ENCODE measurements at places on chromosomes 13 and 19. TPM values are rescaled to one million over a fixed set of nuclear protein-coding genes. Genes with fewer than 3 reads are reported as not detected.

DNA sequence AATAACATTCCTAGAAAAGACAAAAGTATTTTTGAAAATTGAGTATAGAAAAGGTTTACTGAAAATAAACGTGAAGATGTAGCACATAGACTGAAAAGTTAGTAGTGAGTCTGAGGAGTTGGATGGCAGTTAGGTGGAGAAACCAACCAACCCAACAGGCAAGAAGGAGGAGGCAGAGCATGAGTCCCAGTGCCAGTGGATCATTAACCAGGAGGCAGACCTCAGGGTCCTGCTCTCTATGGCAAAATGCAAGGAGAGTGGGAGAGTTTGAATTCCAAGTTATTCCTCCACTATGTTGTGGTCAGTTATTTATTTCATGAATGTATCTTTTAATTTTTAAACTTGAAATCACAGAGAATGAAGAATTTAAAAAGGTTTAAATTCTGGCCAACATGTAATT is 446.4 kb downstream of the GPC6 start:
- no peak for DNase-seq

DNA sequence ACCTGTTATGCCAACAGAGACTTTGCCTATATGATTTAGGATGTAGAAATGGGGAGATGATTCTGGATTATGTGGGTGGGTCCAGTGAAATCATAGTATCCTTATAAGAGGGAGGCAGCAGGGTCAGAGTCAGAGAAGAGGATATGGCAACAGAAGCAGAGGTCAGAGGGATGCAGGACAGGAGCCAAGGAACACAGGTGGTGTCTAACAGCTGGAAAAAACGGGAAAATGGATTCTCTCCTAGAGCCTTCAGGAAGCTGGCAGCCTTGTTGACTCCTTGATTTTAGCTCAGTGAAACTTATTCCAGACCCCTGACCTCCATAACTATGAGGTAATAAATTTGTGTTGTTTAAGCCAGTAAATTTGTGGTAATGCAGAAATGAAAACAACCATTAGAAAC is 28.8 kb upstream of the OXGR1 start:
- DNase-seq: no peak

DNA sequence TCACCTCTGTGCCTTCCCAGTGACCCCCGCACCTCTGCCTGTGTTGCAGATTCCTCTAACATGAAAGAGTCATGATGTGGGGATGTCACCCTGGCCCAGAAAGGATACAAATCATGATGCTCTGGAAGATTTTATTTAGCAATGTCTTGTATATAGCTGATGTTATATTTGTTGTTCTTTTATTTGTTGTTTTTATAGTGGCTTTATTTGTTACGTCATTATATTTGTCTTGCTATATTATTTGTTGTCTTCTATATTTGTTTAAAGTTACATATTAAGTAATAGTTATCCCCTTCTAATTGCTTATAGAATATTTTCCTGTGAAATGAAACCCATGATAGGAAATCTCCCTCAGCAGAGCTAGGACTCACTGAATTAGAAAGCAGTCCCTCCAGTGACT is 1149.2 kb downstream of the UQCRFS1 start:
- DNase-seq: no peak

DNA sequence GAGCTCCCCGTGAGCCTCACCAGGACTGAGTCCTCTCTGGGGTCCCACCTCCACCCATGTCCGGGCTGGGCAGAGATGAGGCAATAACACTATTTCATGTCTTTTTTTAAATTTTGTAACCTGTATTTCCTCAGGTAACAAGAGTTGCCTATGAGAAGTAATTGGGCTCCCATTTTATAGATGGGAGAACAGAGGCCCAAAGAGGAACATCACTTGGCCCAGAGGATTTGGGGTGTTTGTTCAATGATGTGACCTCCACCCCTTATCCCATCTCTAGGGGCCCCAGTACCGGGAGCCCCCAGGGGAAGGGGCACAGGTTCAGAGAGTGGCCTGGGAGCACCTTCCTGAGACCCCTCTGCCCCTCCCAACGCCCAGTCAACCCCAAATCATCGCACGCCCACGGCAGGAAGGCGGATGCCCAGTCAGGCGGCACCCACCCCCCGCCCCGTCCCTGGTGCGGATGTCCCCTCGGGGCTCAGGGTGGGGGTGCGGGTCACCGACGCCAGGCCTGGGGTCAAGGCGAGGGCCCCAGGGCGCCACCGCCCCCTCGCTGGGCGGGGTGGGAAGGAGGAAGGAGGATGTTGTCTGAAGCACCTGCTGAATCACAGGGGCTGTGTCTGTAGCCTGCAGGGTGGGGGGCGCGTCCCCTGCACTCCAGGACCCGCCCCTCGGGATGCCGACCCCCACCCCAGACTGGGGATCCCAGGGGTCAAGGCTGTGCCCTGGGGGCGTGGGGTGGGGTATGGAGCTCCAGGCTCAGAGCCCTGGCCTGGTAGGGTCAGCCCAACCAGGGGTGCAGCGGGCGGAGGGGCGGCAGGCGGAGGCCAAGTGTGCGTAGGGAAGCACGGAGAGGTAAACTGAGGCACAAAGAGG is 9.0 kb upstream of the CIRBP start:
- DNase-seq: no peak

DNA sequence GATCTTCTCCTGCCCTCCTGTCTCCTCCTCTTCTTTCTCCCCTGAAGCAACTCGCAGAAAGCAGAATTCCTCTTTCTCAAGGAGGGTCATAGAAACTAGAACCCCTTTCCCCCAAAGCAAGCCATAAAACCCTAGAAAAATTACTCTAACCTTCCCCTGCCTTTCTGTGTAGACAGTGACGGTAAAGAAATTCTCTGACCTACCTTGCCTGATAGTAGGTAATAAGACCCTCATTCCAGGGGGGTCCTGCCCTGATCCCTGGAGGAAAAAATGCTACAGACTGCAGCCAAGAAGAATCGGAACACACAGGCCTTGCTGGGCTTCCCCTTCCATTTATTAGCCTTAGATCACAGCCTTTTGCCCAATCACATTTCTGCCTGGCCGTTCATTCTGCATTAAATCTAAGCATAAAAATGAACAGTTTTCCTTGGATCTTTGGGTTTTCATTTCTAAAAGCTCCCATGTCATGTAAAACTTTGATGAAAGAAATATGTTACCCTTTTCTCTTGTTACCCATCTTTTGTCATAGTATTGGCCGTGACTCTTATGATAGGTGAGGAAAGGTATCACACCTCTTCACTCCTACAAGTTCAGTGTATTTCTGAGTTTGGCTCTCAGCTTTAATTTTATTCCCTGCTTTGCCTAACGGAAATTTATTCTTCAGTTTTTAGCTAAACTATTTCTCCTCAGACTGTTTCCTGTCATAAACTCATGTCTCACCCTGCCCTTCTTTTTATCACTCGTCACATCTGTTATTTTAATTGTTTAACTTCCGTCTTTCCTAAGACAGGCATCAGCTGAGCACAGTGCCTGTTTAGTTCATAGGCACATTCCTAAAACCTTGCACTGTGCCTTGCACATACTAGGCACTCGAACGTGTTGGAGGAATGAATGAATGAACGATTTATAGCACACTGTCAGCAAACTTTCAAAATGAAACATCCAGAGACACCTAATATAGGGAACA is 20.4 kb upstream of the CPB2 start:
- no peak for DNase-seq

- DNase-seq: no peak
Observed at GRCh38 chr13:47656651-47657050, 344.4 kb downstream of the SUCLA2 start.

DNA sequence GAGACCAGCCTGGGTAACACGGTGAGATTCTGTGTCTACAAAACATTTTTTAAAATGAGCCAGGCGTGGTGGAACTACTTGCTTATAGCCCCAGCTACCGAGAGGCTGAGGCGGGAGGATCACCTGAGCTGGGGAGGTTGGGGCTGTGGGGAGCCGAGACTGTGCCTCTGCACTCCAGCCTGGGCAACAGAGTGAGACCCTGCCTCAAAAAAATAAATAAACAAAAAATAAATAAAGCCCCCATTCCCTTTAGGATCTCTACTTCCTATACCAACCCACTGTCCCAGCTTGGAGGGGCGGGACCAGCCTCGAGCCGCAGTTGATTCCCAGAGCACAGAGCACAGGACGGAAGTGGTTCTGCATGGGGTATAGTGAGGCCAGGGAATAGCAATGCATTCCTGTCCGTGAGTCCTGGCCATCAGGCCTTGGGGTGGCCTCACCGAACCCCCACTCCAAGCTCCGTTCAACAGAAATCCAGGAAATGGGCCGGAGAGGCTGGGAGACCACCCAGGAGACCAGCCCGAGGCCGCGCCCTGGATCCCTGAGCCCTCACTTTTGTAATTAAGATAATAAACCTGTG is 4.9 kb upstream of the PTBP1 start:
- peak; percentile 54 for DNase-seq

GRCh38 chr19:2060884-2061494 is 9.9 kb upstream of the MKNK2 start:
- DNase-seq: peak; percentile 71

GRCh38 chr19:55467236-55468053 is 2.9 kb upstream of the C19orf85 start:
- peak; percentile 46 for DNase-seq

- DNase-seq: no peak
Observed at GRCh38 chr13:50450279-50450678, 393.2 kb downstream of the DLEU7 start.

- DNase-seq: no peak
Observed at GRCh38 chr19:54662730-54663129, at the start of gene LILRB4. TSS of gene LILRB4 (plus strand) at chr19:54662985. CDS start at chr19:54663034, 49 bp downstream.

- no peak for DNase-seq
Observed at GRCh38 chr19:13363954-13364353, 142.3 kb downstream of the CACNA1A start.

GRCh38 chr13:86601351-86601750 is 802.1 kb upstream of the SLITRK6 start:
- DNase-seq: no peak

GRCh38 chr19:31804668-31805067 is 455.4 kb upstream of the TSHZ3 start:
- no peak for DNase-seq

DNA sequence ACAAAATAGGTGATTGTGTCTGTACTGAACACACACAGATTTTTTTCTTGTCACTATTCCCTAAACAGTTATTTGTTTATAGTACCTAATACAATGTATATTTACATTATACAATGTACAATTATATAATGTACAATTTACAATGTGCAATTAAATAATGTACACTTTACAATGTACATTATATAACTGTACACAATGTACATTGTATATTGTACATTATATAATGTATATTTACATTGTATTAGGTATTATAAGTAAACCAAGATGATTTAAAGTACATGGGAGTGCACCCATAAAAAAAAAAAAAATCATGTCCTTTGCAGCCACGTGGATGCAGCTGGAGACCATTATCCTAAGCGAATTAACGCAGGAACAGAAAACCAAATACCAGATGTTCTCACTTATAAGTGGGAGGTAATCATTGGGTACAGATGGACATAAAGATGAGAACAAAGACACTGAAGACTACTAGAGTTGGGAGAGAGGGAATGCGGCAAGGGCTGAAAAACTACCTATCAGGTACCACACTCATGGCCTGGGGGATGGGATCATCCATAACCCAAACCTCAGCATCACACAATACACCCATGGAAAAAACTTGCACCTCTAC is 68.1 kb downstream of the ABCC4 start:
- no peak for DNase-seq

DNA sequence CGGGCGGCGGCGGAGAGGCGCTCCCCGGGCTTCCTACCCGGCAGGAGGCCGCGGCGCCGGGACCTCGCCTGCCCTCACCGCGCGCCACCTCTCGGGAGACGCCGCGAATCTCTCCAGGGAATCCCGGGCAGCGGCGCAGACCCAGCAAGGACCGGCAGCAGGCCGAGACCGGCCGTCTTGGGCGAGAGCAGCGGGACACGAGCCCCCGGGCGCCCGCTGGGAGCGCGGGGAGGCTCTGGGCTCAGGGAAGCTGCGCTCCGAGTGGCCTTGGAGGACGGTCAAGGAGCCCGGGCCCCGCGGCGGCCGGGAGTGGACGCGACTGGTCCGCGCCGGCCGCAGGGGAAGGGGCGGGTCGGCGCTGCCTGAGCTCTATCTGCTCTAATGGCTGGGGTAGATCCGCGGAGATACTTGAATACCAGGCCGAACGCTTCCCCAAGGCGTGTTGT is 14.7 kb downstream of the CDX2 start:
- DNase-seq: no peak

GRCh38 chr19:30689474-30689873 is 317.3 kb downstream of the ZNF536 start:
- no peak for DNase-seq

GRCh38 chr19:47381653-47382279 is 32.7 kb downstream of the DHX34 start:
- DNase-seq: no peak

GRCh38 chr19:13850910-13851733 is 25.8 kb upstream of the NANOS3 start:
- DNase-seq: peak; percentile 100

DNA sequence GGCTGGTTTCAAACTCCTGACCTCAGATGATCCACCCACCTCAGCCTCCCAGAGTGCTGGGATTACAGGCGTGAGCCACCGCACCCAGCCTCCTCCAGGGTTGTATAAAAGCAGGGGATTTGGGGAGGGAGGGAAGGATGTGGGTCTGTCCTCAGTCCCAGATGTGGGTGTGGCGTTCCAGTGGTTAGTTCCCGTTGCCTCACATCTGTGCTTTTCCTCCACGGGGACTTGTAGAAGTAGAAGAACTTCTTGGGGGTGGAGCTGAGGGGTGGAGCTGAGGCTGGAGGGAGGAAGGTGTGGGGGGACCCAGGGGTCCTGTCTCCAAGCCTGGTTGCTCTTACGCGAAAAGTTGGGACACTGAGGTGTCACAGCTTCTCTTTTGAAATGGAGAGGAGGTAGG is 514 bp upstream of the MCEMP1 start:
- no peak for DNase-seq

- no peak for DNase-seq
Observed at GRCh38 chr13:34779171-34779570, 162.9 kb upstream of the NBEA start.

DNA sequence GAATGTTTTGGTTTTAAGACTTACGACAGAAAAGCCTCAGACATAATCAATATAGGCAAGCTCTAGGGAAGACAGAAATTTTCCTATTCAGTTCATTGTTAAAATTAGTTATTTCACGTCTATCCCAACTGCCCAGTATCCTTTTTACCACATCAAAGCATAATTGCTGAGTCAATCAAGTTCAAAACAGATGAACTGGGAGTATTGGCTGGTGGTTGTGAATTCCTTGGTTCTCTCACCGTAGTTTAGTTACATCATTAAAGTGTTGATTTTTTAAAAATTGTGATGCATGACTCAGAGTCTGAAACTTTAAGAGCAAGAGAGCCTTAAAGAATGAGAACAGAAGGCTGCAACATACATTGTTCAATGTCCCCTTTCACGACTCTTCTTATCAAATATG is 143.3 kb upstream of the FREM2 start:
- no peak for DNase-seq

GRCh38 chr19:343941-344624 is 513 bp downstream of the MIER2 start:
- peak; percentile 44 for DNase-seq

The NKPD1 gene
- not detected for total RNA-seq

The ZNF253 gene
- total RNA-seq: 27.9 TPM

The DCLK1 gene
- 17.0 TPM for total RNA-seq

The ZNF90 gene
- 11.4 TPM for total RNA-seq

The ANO8 gene
- total RNA-seq: 2.7 TPM

The AP1M2 gene
- total RNA-seq: 0.40 TPM

The RFPL4AL1 gene
- 1.1 TPM for total RNA-seq

The VSTM1 gene
- not detected for total RNA-seq

The MCOLN1 gene
- total RNA-seq: 5.8 TPM

The CBY2 gene
- not detected for total RNA-seq
